ENCODE measurements at places on chromosomes 7 and 10. TPM values are rescaled to one million over a fixed set of nuclear protein-coding genes. Genes with fewer than 3 reads are reported as not detected.

DNA sequence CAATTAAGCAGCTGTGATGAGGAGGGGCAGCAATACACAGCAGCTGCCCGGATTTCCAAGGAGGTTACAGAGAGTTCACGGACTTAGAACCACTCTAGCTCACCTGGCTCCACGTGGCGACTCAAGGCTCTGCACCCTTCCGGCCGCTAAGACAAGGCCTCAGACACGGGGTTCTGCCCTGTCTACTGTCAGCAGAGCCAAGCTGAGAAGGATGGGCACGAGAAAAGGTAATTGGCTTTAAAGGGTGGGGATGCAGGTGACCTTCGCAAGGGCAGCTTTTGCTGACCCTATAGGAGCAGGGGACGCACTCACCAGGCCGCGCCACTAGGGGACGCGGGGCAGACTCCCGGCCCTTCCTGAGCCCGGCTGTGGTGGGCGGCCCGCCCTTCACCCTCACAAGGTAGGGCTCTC is 152.4 kb downstream of the KIF20B start:
- no peaks in the 10 kb centered on the region for H3K27me3 ChIP-seq
- no peak for DNase-seq
- H3K27ac ChIP-seq, result no peak overlapping the region
- H3K4me1 ChIP-seq, result no peaks in the 10 kb centered on the region

GRCh38 chr7:136074843-136075242 is 97.7 kb upstream of the MTPN start:
- no peaks in the 10 kb centered on the region for H3K4me1 ChIP-seq
- no peak overlapping the region for H3K4me3 ChIP-seq
- no peak overlapping the region for H3K27ac ChIP-seq
- no peak for DNase-seq
- no peaks in the 10 kb centered on the region for H3K36me3 ChIP-seq

DNA sequence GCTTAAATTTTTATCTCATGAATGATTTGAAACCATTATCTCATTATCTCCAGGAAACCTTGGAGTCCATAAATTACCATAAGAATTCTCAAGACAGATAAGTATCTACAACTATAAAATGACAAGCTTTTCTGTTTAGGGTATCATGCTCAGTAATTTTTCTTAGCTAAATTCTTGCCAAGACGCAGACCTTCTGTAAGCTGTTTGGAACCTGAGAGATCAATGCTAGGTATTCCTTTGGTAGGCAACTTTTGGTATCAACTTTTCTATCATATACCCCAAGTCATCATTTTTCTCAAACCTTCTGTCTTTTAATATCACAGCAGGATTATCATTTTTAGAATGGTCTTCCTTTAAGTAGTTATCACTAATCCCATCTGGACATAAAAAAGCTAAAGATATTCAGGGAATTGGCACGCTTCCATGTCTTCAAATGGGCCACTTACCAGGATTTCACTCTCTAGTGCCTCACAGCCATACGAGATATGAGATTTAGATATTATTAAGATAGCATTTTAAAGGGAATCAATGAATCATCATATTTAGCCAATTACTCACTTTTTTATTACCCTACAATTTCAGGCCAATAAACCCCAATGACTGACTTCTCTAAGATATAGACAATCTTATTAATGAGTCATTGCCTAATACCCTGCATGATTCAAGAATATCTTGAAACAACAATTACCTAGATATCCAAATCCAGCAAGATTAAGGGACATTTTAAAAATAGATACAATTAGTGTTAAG is 544.1 kb downstream of the HTR7 start:
- H3K4me3 ChIP-seq, result no peak overlapping the region
- H3K36me3 ChIP-seq, result no peaks in the 10 kb centered on the region

Gene CALHM3
- total RNA-seq, result not detected

DNA sequence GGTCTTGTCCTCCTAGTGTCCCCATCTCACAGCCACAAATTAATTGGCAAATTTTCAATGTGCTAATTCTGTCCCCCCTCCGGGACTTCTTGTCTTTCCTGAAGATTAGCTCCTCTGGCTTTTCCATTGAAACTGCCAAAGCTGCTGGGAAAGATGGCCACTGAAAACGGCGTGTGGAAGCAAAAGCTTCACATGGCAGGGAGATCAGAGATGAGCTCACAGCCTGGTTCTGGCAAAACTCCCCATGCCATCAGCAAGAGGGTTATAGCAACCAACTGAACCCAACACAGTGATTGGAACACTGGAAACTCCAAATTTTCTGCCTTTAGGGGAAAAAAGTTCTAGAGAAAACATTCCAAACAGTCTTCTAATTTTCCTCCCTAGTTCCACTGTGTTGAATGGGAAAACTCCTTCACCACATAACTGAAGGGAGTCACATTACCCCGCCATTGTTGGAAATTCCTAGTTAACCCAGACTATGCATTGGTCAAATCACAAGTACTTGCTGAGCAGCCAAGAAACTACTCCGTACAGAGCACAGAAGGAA is 37.0 kb downstream of the NRAP start:
- peak overlapping the region; percentile 57 for H3K27ac ChIP-seq
- no peak for DNase-seq
- no peak overlapping the region for H3K4me3 ChIP-seq
- H3K4me1 ChIP-seq, result peaks cover 31% of the 10 kb centered on the region

Gene FOXI2
- not detected for total RNA-seq

DNA sequence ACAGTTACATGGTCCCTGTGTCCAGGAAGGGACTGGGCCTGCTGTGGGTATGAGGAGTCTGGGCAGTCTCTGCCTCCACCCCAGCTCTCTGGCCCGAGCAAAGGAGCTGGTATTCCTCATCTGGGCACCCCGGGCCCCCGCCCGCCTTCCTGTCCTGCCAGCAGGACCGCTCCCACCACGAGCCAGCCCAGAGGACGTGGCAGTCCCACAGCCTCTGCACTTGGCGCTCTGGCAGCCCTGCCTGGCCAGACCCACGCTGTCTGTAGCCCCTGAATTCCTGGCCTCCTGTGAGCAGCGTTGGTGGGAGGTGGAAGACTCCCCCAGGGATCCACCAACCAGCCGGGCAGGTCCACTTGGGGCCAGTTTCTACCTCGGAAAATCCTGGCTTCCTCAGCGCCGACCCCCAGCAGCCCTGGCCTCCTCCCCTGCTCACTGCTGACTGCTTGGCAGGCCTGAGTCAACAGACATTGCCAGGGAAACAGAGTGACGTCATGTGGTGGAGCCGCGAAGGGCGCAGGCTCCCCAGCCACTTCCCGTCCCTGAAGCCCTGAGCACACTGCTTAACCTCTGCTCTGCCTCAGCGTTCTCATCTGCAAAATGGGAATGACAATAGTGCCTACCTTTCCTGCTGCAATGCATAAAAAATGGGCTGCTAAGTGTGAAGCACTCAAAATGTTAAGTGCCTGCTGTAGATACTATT is 21.6 kb upstream of the LIMK1 start:
- no peaks in the 10 kb centered on the region for H3K27me3 ChIP-seq
- H3K4me3 ChIP-seq, result peak overlapping the region; percentile 11
- DNase-seq, result peak; percentile 90
- peak overlapping the region; percentile 77 for H3K27ac ChIP-seq
- peaks cover 57% of the 10 kb centered on the region for H3K36me3 ChIP-seq
- H3K4me1 ChIP-seq, result peaks cover 23% of the 10 kb centered on the region

DNA sequence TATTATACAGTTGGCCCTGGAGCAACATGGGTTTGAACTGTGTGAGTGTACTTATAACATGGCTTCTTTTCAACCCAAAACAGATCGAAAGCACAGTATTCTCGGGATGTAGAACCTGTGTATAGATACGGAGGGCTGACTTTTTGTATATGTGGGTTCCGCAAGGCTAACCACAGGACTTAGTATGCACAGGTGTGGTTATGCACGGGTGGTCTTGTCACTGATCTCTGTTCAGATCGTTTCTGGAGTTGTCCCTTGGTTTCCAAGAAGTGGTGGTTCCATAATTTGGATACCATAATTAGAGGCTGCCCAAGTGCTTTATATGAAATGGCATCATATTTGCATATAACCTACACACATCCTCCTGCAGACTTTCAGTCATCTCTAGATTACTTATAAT is 10.9 kb upstream of the BHLHA15 start:
- DNase-seq, result no peak
- no peak overlapping the region for H3K27ac ChIP-seq

DNA sequence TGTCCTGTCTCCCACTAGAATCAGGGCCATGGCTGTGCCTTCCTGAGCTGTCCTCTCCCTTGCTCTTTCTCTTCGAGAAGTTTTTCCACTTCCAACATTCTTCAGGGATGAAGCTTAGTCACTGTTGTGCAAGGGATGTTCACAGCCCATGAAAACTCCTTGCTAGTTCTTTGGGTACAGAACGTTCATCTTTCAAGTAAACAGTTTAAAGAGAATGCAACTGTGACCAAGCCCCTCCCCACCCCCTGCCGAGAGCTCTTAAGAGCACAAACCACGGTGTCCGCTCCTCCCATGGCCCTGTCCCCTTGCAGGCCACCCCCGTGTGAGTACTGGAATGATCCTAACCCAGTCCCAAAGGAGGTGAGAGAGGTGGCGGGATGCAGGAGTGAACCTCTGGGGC is 161.1 kb upstream of the RHEB start:
- peaks cover 76% of the 10 kb centered on the region for H3K4me1 ChIP-seq
- H3K4me3 ChIP-seq, result no peak overlapping the region
- H3K27me3 ChIP-seq, result no peaks in the 10 kb centered on the region
- no peaks in the 10 kb centered on the region for H3K36me3 ChIP-seq
- DNase-seq, result no peak
- H3K27ac ChIP-seq, result peak overlapping the region; percentile 78

Gene C10orf67
- total RNA-seq, result 0.44 TPM

DNA sequence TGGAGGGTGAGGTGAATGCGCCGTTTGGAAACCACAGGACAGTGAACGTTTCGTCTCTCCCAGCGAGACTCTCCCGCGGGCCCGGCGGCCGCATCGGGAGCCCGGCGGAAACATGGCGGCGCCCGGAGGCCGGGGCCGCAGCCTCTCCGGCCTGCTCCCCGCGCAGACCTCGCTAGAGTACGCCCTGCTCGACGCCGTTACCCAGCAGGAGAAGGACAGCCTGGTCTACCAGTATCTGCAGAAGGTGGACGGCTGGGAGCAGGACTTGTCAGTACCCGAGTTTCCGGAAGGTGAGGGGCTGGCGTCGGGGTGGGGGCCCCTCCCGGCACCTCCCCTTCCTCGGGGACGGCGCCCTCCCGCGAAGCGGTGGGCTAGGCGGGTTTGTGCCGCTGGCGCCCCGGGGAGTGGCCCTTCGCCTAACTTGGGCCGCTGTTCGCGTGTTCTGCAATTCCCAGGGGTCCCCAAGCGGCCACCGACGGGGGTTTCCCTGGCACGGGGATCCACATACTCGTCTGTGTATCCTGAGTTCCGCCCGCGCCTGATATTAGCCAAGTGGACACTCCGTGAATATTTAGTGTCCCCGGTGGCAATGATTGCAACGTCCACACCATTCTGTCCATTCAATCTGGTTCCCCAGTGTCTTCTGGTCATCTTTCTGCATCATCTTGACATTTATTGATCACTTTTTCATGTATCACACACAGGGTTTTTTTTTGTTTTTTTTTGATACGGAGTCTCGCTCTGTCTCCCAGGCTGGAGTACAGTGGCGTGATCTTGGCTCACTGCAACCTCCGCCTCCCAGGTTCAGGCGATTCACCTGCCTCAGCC is 514 bp downstream of the NHLRC2 start:
- peak overlapping the region; percentile 61 for H3K4me3 ChIP-seq
- peak; percentile 77 for DNase-seq
- no peaks in the 10 kb centered on the region for H3K4me1 ChIP-seq
- H3K27me3 ChIP-seq, result no peaks in the 10 kb centered on the region
- no peaks in the 10 kb centered on the region for H3K36me3 ChIP-seq

- no peaks in the 10 kb centered on the region for H3K27me3 ChIP-seq
- H3K27ac ChIP-seq, result no peak overlapping the region
- no peaks in the 10 kb centered on the region for H3K4me1 ChIP-seq
- H3K36me3 ChIP-seq, result peaks cover 12% of the 10 kb centered on the region
- no peak for DNase-seq
These were observed 8.1 kb upstream of the ADAP1 start for GRCh38 chr7:962401-963081.

All from right atrium auricular region (tissue), 2 donors.